Thoracic aorta (tissue), 2 donors: ENCODE measurements at places on chromosomes 12 and 14. TPM values are rescaled to one million over a fixed set of nuclear protein-coding genes. Genes with fewer than 3 reads are reported as not detected.

The CLEC14A gene
- total RNA-seq: 31.4 TPM

The TAS2R8 gene
- not detected for total RNA-seq

The ASCL1 gene
- total RNA-seq: not detected

The ANKRD9 gene
- 36.3 TPM for total RNA-seq

The RERG gene
- 120 TPM for total RNA-seq

The TTC6 gene
- total RNA-seq: 0.14 TPM

The FOXG1 gene
- total RNA-seq: 0.28 TPM

The FAM181A gene
- not detected for total RNA-seq

The ARMH4 gene
- 10.8 TPM for total RNA-seq

The BDKRB1 gene
- total RNA-seq: not detected

The GPR162 gene
- total RNA-seq: 1.1 TPM

The OTX2 gene
- total RNA-seq: not detected

The GSG1 gene
- total RNA-seq: not detected

The RD3L gene
- not detected for total RNA-seq

The SCNN1A gene
- total RNA-seq: 33.5 TPM

The SLC6A15 gene
- total RNA-seq: 1.1 TPM

The IL26 gene
- not detected for total RNA-seq

GRCh38 chr12:69338936-69339335 lies 9.2 kb upstream of the LYZ start:
- DNase-seq: no peak

DNA sequence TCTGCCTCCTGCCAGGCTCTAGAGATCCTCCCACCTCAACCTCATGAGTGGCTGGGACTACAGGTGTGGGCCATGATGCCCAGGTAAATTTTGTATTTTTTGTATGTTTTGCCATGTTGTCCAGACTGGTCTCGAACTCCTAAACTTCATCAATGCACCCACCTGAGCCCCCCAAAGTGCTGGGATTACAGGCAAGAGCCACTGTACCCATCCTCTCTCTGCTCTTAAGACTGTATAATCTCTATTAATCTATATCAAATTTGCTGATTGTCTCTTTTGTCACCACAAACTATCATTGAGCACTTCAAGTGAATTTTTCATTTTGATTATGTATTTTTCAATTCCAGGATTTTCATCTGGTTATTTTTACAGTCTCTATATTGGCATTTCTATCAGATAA lies 440.3 kb downstream of the NOVA1 start:
- DNase-seq: no peak

DNA sequence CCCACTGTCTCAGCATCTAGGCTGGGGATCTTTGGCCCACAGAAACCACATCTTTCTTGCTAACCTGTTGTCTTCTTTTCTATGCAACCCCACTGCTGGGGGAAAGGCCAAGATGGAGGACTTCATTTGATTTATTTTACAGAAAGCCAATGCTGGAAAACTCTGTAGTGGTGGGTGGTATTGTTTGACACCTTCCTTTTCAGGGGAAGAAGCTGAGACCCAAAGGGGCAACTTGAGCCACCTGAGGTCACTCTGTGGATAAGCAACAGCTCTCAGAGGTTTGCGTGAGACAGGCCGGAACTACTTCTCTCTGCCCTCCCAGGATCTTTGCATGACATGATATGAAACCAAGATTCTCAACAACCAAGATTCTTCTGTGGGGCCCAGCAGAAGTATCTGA lies 645.2 kb downstream of the VRK1 start:
- no peak for DNase-seq

DNA sequence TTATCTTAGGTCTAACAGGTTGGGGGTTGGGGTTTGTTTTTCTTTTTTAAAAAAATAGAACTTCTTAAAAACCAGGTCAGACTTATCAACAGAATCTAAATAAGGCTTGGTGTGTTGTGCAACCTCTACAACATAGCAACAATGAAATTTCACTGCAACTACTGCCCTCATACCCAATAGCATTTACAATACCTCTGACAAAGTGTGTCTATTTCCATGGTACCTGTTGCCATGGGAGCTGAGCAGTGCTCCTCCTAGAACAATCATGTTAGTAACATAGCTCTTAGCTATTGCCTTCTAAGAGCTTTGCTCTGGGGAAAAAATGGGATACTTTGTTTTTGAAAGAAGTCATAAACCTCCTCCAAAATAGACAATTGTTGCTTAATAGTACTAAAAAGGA lies 103.3 kb upstream of the CCDC175 start:
- peak; percentile 75 for DNase-seq

DNA sequence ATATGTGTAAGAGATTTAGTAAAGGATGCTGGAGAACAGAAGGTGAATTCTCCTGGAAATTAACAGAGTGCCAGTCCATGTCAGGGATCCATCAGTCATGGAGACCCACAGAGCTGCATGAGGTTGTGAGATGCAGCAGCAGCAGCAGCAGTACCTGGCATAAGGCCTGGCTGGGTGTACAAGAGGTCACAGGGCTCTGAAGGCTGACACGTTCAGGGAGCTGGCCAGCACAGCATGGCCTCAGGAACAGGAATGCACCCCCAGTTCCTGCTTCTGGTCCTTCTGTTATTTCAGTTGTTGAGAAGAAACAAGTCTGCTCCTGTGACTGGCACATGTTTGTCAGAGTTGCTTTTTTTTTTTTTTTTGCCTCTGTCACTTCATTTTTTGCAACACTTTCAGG lies 210.8 kb downstream of the CNTN1 start:
- no peak for DNase-seq

DNA sequence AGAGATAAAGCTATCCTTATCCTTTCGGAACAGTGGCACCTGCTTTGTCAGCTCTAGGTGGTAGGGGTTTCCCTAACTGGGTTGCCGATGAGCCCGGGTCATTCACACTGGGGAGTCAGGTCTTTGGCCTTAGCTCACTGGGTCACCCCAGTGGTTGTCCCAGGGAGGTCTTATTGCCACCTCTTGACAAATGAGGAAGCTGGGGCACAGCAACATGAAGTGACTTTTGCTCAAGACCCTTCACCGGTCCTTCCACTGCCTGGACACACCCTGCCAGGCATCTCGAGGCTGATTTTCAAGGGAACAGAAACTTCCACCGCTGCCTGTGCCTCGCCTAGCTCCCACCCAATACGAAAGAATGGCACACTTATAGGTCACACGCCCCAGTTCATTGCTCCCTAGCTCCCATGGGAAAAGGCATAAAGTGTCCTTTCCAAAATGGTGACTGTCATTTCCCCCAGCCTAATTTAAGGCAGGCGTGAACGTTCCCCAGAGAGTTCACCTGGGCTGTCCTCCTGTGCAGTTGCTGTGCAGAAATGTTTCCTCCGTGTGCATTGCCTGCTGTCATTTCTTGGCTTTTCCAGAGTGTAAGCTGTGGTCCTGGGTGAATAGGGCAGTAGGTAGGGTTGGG lies 156.1 kb upstream of the CCND2 start:
- no peak for DNase-seq

DNA sequence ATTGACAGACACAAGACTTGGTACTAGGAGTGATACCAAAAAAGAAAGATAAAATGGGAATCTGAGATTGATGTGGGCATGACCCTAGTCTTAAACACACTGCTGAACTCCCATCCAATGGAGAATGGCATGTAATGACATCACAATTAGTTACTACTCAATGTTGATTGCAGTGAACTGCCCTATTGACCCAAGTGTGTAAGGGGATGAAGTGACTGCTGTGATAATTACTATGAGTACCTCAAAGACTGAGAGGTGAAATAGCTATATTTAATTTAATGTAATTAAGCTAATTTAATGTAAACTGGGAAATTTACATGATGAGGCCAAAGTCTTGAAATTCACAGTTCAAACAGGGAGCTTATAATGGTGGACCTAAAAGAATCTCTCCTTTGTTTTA lies at the start of gene ADAM20:
Gene ADAM20, minus strand, starts transcription at position 101 of the 400 bp plus-strand sequence. CDS start 10,247 bp downstream, outside the sequence.
- DNase-seq: no peak

GRCh38 chr12:48424644-48425043 lies 47.7 kb upstream of the ANP32D start:
- no peak for DNase-seq

DNA sequence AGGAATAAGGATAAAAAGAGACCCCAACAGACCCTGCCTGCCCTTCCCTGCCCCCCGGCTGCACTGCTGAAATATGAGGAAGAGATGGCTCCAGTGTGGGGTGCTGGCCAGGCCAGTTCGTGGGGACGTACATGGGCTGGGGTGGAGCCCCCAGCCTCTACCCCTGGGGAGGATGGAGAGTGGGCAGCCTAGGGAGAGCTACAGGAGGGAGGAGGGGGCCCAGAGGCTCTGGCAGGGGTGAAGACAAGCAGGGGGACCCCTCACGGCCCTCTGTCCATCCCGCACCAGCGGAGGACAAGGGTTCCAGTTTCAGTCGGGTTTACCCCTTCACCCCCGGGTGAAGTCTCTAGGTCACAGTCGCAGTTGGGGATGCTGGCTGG lies 11.0 kb upstream of the RPLP0 start:
- DNase-seq: no peak

DNA sequence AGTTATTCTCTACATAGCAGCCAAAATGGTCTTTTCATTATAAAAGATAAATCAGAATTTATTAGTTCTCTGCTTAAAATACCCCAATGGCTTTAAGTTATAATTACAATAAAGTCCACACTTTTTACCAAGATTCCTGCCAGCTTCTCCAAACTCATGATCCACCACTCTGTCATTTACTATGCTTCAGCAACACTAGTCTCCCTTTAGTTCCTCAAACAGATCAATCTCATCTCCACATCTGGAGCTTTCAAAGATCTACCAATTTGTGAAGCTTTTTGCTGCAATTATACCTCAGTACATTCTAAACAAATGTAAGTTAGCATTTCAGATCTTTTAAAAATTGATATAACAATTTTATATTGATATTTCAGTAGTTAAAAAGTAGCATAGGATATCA lies 24.9 kb downstream of the CATSPERB start:
- DNase-seq: no peak

GRCh38 chr14:104800771-104801519 lies at the start of gene ZBTB42:
Gene ZBTB42 (plus strand): TSS chr14:104801101. CDS start chr14:104801198, 97 bp downstream.
- no peak for DNase-seq

DNA sequence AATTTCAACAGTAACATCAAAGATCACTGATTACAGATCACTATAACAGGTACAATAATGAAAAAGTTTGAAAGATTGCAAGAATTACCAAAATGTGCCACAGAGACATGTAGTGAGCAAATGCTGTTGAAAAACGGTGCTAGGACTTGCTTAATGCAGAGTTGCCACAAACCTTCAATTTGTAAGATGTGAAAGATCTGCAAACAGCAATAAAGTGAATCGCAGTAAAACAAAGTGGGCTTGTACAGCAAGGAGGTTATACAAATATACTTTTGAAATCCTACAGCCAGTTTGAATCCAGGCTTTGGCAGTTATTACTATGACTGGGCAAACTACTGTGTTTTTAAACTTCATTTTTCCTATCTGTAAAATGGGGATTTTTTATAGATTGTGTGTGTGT lies 1.0 kb upstream of the PLEKHA5 start:
- no peak for DNase-seq

DNA sequence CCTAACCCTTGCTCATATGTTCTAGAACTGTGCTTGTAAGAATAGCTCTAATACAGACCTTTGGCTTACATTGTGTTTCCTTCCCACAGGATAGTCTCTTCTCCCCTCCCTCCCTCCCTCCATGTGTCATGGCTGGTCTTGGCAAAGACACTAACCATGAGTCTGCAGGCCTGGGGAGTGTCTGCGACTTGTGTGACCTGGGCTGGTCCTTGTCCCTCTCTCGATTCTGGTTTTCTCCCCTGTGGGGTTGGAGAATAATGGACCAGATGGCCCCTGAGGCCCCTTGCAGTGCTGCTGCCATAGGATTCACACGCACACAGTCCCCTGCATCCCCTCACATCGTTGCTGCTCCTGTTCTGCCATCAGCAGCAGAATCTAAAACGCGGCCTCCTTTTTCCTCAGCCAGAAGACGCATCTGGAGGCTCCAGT lies 30.3 kb downstream of the DEGS2 start:
- DNase-seq: no peak

GRCh38 chr12:143964-144649 lies 69.8 kb downstream of the SLC6A12 start:
- DNase-seq: no peak

DNA sequence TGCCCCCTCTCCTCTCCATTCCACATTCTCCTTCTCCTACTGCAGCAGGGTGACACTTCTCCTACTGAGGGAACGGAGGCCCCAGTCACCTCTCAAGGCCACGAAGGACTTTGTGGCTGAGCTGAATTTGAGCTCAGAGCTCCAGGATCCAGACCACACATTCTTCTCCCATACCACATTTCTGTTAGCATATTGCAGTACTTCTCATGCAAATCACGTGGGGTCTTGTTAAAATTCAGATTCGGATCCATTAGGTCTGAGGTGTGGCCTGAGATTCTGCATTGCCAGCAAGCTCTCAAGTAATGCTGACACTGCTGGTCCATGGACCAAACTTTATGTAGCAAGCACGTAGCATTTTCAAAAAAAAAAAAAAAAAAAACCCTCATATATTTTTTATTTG lies 9.6 kb upstream of the IFI27L2 start:
- DNase-seq: no peak

GRCh38 chr12:61563665-61564450 lies 696.3 kb upstream of the USP15 start:
- DNase-seq: no peak

DNA sequence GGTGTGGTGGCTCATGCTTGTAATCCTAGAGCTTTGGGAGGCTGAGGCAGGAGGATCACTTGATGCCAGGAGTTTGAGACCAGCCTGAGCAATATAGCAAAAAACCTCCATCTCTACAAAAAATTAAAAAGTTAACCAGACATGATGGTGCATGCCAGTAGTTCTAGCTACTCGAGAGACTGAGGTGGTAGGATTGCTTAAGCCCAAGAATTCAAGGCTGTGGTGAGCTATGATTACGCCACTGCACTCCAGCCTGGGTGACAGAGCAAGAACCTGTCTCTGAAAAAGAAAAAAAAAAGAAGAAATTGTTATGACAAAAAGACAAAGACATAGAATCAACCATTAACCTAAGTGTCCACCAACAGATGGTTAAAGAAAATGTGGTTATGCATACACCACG lies 2.1 kb upstream of the ATP23 start:
- DNase-seq: no peak
